NCI-H460 (cell line): ENCODE measurements at places on chromosomes 2 and 18. TPM values are rescaled to one million over a fixed set of nuclear protein-coding genes. Genes with fewer than 3 reads are reported as not detected.

The SCYGR4 gene
- 0.10 and 0.14 TPM in 2 replicates for total RNA-seq

The AQP12B gene
- not detected in 2 replicates for total RNA-seq

The MROH2A gene
- total RNA-seq, result not detected in 2 replicates

The ZAP70 gene
- not detected in 2 replicates for total RNA-seq

The ABCB11 gene
- total RNA-seq, result not detected in 2 replicates
